Panc1 (cell line): ENCODE measurements at places on chromosomes 3 and 15.

DNA sequence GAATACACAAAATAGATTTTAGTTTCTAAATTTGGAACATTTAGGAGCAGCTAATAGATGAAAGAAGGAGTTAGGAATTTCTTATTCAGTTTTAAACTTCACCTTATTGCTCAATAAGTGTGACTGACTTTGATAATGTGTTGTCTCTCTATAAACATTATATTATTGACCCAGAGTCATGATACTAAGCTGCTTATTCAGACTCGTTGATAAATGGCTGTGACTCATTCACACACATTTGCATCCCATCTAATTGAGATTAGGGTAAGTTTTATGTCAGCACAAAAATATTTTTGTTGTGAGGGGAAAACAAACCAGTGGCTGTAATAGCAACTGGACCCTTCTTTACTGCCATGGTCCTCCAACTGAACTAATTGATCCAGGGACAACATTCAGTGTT, 137.6 kb downstream of the GOLIM4 start:
- DNase-seq: no peak

- DNase-seq: no peak
Measured at GRCh38 chr3:11195721-11196332, 41.5 kb downstream of the HRH1 start.

DNA sequence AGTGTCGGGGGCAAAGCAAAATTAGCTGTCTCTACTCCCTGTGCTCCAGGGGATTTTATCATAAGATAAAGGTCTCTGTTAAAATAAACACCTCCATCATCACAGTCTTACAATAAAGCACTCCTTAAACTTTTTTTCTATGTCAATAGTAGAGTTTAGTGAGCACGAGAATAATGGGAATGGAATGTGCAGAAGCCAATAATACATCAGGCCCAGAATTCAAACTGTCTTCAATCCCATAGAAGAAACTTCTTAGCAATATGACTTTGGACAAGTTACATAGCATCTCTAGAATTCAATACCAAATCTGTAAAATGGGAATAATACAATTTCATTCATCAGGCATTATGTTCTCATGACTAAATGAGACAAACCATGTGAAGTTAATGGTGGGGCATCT, 49.0 kb upstream of the EPHA3 start:
- DNase-seq: no peak

- DNase-seq: no peak
Measured at GRCh38 chr3:112685420-112685819, 44.5 kb upstream of the CCDC80 start.

GRCh38 chr3:152839511-152839910, 4.6 kb downstream of the P2RY1 start:
- no peak for DNase-seq

DNA sequence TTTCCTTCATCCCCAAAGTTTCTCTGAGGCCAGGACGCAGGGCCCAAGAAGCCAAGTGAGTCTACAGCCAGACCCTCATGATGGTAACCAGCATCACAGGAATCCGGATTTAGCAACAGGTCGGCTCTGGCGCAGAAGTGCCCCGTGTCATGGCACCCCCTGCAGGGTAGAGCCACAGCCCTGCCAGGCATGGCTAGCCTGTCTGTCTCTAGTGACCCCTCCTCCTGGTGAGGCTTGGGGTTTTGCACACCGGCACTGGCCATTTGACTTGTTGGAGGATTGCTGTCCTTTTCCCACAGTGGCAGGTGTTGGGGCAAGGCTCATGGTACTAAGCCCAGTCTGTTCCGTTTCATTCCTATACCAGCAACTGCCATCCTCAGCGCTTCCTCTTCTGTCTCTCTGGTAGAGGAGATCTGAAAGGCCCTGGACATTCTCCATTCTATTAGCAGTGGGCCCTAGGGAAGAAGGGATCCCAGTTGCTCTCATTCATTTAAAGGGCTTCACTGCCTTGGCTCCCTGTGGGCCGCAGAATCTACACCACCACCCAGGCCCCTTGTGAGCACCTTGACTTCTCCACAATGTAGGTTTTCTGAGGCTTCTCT, 9.4 kb upstream of the CHAC1 start:
- no peak for DNase-seq

DNA sequence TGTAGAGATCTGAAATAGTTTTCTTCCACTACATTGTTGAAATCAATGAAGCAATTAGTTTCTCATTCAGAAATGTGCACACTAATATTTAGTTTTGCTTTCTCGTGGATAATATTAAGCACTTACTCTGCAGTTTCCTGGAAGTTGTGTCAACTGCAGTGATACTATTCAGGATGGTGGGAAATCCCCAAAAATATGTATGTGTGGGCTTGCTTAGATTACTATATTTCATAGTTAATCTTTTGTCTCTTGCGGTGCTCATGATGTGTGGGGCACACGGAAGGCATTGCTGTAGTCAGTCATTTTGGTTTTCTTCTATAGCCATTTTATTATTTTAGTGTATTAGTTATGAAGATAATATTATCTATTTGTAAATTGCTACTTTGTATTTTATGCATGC, 19.7 kb downstream of the RAB11A start:
- DNase-seq: no peak

DNA sequence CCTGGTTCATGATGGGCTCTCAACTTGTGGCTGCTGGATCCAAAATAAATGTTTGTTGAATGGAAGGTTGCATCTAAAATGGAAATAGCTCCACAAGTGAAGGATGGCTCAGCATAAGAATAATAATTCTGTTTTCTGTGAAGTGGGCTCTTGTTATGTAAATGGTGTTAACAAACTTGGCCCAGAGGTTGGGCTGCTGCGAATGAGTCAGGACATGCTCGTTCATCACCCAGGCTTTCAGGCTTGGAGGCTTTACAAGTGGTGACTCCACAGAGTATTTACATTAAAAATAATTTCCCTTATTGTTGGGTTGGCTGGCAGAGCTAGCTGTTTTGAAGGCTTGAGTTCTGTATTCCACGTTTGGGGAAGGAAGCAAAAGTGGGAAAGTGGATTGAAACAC, 60.5 kb downstream of the ITGB5 start:
- DNase-seq: peak; percentile 52

DNA sequence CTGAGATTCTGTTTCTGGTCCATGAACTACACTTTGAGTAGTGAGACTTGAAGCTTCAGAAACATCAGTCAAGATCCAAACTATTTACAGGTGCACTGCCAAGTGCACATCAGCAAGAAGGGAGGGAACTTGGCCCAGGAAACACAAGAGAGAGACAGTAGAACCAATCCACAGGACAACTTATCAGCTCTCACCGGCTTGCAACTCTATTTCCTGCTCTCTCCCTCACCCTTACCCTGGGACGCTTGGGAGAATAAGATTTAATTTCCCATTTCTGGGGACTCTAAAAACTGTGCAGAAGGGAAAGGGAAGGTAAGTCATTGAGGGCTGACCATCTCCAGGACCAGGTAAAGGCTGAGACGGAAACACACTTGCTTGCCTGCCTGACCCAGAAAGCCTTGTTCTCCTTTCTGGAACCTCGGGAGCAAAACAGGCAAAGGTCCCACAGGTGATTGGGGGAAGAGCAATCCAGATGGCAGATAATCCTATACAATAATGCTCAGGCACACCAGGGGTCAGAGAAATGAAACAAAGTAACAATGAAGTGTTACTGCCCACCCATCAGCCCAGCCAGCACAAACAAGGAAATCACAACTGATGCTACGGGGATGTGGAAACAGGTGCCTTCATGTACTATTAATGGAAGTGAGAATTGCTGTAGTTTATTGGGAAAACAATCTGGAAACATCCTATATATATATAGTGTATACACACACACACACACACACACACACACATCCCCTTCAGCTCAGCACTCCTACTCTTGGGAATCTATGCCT, 154.4 kb downstream of the XXYLT1 start:
- no peak for DNase-seq

GRCh38 chr3:152611905-152612304, 223.0 kb upstream of the P2RY1 start:
- DNase-seq: no peak

DNA sequence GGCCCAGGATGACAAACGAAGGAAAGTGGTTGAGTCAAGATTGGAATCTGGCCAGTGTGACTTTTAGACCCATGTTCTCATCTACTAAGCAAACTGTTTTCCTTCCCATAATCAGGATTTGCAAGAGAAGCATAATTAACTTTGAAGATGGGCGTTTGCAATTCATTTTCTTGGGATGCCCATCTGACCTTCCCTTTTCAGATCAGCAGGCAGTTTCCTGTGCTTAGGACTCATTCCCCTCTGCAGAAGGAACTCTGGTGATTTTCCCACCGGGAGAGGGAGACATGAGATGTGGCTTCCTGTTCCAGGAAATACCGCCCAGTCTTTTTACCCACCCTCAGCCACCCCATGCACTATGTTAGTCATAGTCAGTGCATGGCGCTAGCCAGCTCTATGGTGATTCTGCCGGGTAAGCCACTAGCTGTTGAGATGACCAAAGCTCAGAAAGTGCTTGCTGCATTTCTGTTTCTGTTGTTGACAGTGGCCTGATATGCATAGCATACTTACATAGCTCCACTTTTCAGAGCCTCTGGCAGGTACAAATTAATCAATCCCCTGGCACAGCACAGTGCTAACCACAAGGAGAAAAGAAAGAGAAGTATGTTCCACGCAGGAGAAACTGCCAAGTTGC, 129.4 kb downstream of the VGLL4 start:
- no peak for DNase-seq

- DNase-seq: no peak
Measured at GRCh38 chr3:22959593-22959992, 243.5 kb upstream of the UBE2E2 start.

GRCh38 chr3:24495326-24495994, 810 bp upstream of the THRB start:
- no peak for DNase-seq

DNA sequence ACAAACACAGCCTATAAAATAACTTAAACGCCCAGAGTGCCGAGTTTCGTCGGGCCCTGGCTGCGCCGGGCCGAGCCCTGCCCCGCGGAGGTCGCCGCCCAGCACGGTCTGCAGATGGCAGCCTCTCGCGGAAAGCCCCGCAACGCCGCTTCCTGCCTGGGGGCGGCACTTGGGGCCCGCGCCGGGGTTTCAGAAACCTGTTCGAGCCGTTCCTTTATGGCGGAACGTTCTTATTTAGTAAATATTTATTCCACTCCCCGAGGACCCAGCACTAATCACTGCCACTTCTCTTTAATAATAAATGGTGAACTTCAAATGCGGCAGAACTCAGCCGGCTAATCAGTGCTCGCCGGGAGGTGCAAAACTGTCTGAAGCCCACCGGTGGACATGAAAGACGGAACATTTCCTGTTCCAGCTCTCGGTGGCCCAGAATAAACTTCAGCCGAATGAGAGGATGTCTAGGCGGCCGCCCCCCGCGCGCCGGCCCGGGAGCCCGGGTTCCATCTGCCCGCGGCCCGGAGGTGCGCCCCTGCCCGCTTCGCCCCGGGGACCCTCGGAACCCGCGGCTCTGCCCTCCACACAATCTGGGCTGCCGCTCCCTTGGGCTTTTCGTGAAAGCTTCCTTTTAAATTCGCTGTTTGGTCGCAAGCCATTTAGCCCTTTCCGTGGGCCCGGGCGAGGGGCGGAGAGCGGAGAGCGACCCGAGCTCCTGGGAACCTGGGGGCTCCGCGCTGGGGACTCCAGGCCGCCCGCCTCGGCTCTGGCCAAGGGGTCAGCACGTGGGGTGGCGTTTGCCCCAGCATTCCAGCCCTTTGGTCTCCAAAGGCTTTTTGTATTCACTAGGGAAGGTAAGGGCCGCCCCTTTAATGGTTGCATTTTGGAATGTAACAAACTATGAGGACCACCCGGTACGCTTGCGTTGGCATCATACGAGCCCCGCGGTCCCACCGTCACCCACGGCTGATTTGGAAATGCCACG, 110.8 kb upstream of the ATP11B start:
- DNase-seq: no peak

DNA sequence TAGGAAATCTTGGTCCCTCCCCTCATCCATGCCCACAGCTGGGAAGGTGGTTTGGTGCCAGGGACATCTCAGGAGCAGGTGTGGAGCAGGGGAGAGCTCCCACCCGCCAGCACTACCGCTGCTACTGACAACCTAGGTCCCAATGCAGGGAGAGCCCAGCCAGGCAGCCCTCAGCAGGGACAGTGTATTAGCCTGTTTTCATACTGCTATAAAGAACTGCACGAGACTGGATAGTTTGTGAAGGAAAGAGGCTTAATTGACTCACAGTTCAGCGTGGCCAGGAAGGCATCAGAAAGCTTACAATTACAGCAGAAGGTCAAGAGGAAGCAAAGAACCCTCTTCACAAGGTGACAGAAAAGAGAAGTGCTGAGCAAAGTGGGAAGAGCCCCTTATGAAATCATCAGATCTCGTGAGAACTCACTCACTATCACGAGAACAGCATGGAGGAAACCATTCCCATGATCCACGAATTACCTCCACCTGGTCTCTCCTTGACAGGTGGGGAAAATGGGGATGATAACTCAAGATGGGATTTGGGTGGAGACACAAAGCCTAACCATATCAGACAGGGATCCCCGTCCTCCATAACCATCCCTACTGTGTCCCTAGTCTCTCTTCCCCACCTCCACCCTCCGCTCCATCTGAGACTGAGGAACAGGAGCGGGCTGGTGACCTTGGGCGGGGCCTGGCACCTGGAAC, 218.6 kb downstream of the TBC1D2B start:
- DNase-seq: no peak

DNA sequence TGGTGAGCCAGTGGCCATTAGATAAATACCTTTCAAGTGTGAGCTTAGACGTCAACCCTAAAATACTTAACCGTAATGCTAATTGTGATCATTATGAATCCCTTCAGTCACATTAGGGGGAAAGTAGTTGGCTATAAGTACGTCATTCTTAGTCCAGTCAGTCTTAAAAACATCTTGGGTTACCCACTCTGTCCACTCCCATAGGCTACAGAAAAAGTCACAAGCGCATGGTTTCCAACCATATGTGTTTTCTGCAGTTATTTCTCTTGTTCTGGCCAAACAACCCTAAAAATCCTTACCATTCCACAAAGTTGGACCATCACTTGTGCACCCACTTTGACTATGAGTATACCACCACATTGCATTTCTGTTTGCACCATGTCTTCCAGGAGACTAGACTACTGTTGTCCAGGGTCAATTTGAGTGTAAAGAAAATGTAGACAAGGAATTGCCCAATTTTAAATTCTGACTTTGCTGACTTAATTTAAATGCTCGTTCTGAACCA, 3.3 kb downstream of the RPL15 start:
- no peak for DNase-seq

GRCh38 chr3:48233542-48233941, 7.4 kb upstream of the ZNF589 start:
- no peak for DNase-seq

DNA sequence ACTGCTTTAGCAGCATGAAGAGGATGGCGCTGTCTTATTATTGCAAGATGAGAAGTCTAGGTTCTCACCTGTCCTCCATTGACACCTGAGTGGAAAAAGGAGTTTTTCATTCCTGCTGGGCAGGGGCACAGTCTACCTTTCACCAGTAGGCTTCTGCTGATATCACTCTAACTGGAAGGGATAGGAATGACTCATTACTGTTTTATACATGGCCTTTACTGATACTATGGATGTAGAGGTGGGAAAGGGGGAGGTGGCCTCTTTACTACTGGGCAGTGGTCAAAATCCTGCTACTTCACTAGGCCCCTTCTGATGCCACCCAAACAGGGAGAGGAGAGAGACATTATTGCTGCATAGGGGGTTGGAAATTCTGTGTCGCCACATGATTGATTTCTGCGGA, 97.8 kb downstream of the BBX start:
- DNase-seq: no peak
